ENCODE measurements at places on chromosomes 7 and 10. TPM values are rescaled to one million over a fixed set of nuclear protein-coding genes. Genes with fewer than 3 reads are reported as not detected.

DNA sequence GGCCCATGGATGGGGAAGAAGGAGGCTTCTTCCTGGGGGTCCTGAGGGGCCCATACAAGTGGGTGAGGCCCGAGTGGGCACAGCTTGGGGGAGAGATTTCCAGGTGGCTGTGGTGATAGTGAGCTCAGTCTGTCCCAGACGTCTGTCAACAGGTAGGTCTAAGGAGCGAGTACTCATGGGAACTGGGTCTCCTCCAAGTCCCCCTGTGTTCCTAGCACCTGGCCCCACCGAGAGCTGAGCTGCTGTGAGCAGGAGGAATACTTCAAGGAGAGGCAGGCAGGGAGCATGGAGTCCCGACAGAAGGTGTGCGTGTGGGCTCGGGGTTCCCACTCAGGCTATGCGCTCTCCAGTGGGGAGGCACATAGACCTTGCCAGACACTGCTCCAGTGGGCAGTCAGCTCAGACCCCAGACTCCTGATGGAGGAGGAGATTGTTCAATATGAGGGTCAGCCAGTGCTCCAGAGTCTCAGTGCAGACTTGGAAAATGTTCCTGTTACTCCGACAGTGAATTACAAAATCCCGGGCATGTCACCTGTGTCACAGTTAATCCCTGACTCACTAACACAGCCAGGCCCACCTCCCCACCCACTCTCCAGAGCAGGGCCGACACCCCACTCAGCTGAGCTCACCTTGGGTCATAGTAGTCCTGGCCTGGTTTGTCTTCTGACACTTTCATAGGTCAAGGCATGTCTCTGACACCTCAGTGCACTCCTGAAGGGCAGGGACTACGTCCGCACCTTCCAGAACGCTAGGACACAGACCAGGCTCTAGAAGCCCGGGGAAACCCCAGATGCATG, 28.2 kb upstream of the C10orf53 start:
- no peaks in the 10 kb centered on the region for H3K36me3 ChIP-seq
- H3K27ac ChIP-seq: no peak overlapping the region
- no peak overlapping the region for H3K4me3 ChIP-seq
- H3K27me3 ChIP-seq: no peaks in the 10 kb centered on the region
- DNase-seq: no peak

DNA sequence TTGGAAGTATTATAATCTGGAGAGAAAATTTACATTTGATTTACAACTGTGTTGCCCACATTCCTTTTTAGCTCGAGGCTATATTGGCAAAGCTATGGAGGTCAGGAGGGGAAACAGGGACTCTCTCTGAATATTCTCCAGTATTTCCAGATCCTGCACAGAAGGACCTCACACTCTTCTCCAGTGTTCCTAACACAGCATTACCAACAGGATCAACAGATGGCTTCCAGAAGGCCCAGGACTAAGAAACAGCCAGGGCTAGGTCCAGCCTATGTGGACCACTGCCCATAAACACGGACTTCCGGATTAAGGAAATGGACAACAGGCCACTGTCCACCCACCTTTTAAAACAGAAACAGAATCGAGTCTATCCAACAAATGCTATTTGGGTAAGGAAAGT, 65.3 kb downstream of the CHCHD3 start:
- H3K27me3 ChIP-seq: no peaks in the 10 kb centered on the region
- H3K4me1 ChIP-seq: no peaks in the 10 kb centered on the region
- no peak for DNase-seq

Gene PON1
- total RNA-seq: not detected

GRCh38 chr7:131370523-131370968, 42.9 kb downstream of the MKLN1 start:
- no peak overlapping the region for H3K4me3 ChIP-seq
- H3K27me3 ChIP-seq: no peaks in the 10 kb centered on the region
- H3K27ac ChIP-seq: no peak overlapping the region
- H3K36me3 ChIP-seq: no peaks in the 10 kb centered on the region

- H3K4me3 ChIP-seq: no peak overlapping the region
- no peaks in the 10 kb centered on the region for H3K4me1 ChIP-seq
- H3K36me3 ChIP-seq: no peaks in the 10 kb centered on the region
- H3K27me3 ChIP-seq: no peaks in the 10 kb centered on the region
- DNase-seq: no peak
These were observed 362.9 kb downstream of the MAGI2 start for GRCh38 chr7:79090543-79090942.

GRCh38 chr10:130378556-130379400, 242.6 kb downstream of the GLRX3 start:
- no peak overlapping the region for H3K27ac ChIP-seq
- no peak for DNase-seq
- no peak overlapping the region for H3K4me3 ChIP-seq
- no peaks in the 10 kb centered on the region for H3K4me1 ChIP-seq
- no peaks in the 10 kb centered on the region for H3K36me3 ChIP-seq
- H3K27me3 ChIP-seq: no peaks in the 10 kb centered on the region

GRCh38 chr7:99422186-99422585, 13.4 kb downstream of the BUD31 start:
- H3K27me3 ChIP-seq: no peaks in the 10 kb centered on the region
- peaks cover 13% of the 10 kb centered on the region for H3K36me3 ChIP-seq
- no peak overlapping the region for H3K4me3 ChIP-seq
- no peak for DNase-seq

DNA sequence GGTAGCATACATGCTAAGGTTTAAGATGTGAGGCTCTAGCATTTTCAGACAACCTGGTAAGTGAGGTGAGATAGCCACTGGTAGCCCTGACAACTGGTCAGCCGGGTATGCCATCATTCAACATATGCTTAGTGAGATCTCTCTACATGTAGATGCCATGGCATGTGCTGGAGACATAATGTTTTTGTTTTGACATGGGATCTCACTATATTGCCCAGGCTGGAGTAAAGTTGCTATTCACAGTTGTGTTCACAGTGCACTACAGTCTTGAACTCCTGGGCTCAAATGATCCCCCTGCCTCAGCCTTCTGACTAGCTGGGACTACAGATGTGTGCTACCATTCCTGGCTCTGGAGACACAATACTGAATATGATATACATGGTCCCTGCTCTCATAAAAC, 437.3 kb downstream of the SORCS1 start:
- H3K4me1 ChIP-seq: no peaks in the 10 kb centered on the region
- H3K36me3 ChIP-seq: no peaks in the 10 kb centered on the region
- no peak for DNase-seq
- no peaks in the 10 kb centered on the region for H3K27me3 ChIP-seq

Measured in aorta (tissue), 5 donors.